ENCODE measurements at places on chromosomes 5 and 9. TPM values are rescaled to one million over a fixed set of nuclear protein-coding genes. Genes with fewer than 3 reads are reported as not detected.

Gene BARX1
- not detected for total RNA-seq

Gene PCDHA9
- total RNA-seq, result 0.22 TPM

- DNase-seq, result no peak
Measured at GRCh38 chr9:33843312-33843961, 26.5 kb downstream of the UBE2R2 start.

- DNase-seq, result peak; percentile 91
Measured at GRCh38 chr5:930866-931265, 38.2 kb downstream of the TRIP13 start.

DNA sequence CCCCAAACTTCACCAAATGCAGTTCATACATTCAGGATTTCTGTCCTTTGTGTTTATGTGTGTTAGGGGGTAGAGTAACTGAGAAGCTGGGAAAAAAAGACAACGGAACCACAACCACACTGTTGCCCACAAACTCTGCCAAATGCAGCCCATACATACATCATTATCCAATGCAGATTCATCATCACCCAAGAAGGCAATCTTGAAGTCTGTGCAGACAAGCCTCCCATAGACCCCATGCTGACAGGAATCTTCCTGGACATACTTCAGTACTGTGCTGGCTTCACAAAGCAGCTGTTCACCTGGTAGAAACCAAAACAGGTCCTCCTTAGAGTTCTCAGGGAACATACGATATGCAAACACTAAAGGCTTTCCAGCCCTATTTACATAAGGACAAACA lies 38.9 kb downstream of the MTMR12 start:
- DNase-seq, result no peak

GRCh38 chr9:35732800-35733541 lies 505 bp downstream of the CREB3 start:
- DNase-seq, result peak; percentile 68

DNA sequence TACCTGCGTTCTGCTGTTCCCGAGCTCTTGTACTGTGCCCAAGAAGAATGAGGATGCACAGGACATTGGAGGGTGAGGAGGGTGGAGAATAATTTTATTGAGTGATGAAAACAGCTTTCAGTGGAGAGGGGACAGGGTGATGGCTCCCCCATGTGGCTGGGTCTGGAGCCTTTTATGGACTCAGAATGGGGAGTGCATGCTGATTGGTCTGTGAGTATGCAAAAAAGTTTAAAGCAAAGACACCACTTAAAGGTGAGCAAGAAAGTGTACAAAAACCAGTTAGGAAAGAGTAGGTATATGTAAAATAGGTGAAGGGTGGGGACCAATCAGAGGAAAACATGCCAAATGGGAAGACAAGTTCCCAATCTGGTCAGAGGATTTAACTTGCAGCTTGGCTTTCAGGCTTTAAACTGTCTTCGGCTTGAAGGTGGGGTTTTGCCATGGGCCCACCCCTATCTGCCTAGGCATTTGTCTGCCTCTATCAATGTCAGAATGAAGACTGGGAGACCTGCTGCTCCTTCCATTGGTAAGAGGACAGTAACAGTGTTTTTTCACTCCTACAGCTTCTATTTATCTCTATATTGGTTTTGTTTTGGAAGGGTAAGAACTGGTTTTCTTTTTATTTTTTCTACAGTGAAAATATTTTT lies 118.0 kb upstream of the RAI14 start:
- peak; percentile 43 for DNase-seq

- peak; percentile 88 for DNase-seq
Measured at GRCh38 chr9:38681747-38682227, 38.1 kb downstream of the FAM240B start.

Data from PC-3 (cell line).